Esophagus squamous epithelium (tissue), 5 donors: ENCODE measurements at places on chromosomes 6 and 20. TPM values are rescaled to one million over a fixed set of nuclear protein-coding genes. Genes with fewer than 3 reads are reported as not detected.

GRCh38 chr6:26477426-26477825 lies 19.7 kb downstream of the BTN2A1 start:
- DNase-seq, result no peak

DNA sequence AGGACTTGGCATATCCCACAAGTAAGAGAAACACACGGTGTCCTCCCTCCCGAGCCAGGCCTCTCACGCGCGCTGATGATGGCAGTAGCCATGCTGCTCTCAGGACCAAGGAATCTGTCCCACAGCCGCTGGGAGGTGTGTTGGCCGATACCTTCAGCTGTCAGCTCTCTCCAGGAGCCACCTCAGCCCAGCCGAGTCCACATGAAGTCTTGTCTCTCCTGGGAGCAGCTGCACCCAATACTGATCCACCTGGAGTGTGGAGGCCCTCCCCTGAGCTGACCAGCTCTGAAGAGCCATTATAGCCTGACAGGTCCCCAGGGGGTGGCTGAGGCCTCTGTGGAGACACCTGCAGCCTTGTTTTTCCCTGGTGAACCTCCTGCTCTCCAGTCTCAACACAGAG lies 23.8 kb upstream of the NXT1 start:
- no peak for DNase-seq

DNA sequence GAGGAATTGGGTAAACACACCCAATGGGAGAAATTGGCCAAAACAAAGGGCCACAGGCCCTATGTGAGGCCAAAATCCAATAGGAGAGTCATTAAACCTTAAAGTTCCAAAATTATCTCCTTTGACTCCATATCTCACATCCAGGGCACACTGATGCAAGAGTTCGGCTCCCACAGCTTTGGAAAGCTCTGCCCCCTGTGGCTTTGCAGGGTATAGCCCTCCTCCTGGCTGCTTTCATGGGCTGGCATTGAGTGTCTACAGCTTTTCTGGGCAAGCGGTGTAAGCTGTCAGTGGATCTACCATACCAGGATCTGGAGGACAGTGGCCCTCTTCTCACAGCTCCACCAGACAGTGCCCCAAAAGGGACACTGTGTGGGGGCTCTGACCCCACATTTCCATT lies 160.5 kb downstream of the ADGRG6 start:
- no peak for DNase-seq

Gene NHSL1
- 13.1 TPM for total RNA-seq

DNA sequence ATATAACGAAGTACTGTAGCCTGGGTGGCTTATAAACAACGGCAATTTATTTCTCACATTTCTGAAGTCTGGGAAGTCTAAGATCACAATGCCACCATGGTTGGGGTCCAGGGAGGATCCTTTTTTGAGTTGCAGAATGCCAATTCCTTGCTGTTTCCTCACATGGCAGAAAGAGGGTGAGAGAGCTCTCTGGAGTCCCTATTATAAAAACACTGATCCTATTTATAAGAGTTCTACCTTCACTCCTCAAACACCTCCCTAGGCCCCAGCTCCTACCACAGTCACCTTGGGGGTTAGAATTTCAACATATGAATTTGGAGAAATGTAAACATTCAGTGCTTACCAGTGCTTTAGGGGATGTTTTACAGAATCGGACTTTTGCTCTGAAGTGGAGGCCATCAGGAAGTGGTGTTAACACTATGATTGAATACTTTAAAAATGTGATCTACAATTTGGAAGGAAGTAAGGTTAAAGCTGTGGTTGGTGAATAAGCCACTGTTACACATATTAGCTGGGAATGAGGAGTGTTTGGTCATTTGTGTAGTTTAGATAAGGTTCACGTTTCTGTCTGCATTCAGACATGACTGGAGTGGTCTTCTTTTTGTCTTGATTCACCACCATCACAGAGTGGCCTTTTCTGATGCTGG lies 79.9 kb upstream of the SPTLC3 start:
- no peak for DNase-seq

DNA sequence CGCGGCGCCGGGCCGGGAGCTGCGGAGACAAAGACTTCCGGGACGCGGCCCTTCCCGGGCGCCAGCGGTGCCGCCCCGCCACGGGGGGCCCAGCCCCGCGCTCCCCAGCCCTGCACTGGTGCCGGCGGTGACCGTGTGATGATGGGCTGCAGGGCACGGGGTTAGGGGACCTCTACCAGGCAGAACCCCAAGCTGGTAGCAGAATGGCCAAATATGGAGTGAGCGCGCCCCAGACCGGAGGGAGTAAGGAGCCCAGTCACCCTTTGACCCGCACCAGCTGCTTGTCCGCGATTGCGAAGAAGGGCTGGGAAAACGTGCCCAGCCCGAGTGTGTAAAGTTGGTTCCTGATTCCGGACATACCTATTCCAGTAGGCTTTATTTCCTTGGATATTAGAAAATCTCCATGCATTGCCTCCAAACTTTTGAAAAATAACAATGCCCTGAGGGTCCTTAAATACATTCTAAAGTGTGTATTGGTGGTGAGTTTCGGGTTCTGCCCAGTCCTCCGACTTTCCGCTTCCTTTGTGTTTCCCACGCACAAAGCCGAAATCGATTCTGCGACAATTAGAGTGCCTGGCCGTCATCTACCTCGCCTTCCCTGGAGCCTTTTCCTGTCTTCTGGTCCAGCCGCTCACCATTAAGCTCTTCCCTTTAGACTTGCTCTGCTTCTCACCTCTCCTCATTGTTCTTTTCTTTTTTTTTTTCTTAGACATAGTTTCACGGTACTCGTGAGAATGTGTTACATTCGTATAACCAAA lies 1.1 kb downstream of the ABRACL start:
- no peak for DNase-seq

GRCh38 chr6:160971171-160971570 lies 20.4 kb upstream of the MAP3K4 start:
- no peak for DNase-seq

Gene PSMF1
- 82.4 TPM for total RNA-seq

DNA sequence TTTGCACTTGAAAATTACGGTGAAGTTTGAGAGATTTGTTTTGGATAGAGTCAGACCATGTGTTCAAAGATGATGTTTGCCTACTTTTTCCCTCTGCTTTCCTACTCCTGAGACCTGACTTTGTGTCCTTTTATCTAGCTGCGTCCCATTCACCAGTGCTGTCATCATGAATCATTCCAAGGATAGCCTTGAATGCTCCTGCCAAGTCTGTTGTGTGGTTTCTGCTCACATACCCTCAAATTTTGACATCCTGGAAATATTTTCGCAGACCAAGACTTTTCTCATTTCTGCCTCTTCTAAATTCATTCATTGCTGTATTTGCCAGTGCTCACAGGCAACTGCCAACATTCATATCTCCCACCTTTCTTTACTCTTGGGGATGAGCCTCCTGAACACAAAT lies 175.9 kb upstream of the SCGN start:
- no peak for DNase-seq

- no peak for DNase-seq
Measured at GRCh38 chr6:3900744-3901336, 51.7 kb downstream of the FAM50B start.

DNA sequence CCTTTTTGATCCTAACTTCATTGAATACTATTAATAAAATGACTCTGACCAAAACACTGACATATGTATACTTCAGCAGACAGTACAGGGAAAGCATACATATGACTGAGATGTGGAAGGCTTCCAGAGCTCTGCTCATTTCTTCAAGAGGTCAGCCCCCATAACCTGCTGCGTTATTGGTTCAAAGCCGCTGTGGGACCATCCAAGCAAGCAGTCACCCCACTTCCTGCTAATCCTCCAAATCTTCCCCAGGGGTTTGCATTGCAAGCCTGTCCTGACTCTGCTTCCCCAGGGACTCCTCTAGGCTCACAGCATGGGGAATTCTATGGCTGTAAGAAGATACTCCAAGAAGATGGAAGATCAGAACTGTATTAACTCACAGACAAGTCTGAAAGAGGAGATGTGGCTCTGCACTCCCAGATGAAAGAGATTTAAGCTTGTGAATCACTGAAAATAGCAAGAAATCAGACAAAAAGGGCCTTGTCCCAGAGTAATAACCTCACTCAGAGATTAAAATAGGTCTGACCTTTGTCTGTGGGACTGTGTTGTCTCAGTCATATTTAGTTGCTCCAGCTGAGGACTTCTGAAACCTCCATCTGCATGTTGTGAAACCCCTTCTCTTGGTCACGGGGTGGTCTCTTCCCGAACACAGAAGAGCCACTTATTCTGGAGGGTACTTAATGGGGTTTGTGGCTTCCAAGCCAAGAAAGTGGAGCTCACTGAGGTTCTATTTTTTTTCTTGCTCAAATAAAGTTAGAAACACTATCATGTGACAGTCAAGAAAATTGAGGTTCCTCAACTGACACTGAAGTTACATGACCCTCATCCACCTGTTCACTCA lies 101.5 kb upstream of the MARCKS start:
- no peak for DNase-seq

DNA sequence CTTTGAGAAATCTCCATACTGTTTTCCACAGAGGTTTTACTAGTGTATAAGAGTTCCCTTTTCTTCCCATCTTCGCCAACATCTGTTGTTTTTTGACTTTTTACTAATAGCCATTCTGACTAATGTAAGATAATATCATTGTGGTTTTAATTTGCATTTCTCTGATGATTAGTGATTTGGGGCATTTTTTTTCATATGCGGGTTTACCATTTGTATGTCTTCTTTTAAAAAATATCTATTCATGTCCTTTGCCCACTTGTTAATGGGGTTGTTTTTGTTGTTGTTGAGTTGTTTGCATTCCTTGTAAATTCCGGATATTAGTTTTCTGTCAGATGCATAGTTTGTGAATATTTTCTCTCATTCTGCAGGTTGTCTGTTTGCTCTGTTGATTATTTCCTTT lies 167.1 kb downstream of the PRL start:
- DNase-seq, result no peak

Gene LGSN
- not detected for total RNA-seq

DNA sequence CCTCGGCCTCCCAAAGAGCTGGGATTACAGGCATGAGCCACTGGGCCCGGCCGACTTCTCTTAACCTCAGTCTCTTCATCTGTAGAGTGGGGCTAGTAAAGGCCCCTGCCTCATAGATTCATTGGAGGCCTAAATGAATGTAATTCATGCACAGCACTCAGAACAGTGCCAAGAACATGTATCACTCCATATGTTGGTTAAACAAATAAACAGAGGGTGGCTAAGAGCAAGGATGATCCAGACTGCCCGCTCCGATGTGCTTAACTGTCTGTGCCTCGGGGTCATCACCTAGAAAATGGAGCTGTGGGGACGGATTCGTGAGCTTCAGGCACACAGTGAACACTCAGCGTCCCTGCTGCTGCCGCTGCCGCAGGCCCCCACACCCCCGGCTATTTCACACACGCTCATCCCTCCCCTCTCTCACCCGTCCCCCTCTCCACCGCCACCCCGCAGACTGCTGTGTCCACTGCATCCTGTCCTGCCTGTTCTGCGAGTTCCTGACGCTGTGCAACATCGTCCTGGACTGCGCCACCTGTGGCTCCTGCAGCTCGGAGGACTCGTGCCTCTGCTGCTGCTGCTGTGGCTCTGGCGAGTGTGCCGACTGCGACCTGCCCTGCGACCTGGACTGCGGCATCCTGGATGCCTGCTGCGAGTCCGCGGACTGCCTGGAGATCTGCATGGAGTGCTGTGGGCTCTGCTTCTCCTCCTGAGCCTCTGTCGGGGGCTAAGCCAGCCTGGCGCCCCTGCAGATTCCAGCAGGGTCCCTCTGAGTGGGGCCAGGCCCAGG lies 14.8 kb downstream of the MDFI start:
- DNase-seq, result no peak

DNA sequence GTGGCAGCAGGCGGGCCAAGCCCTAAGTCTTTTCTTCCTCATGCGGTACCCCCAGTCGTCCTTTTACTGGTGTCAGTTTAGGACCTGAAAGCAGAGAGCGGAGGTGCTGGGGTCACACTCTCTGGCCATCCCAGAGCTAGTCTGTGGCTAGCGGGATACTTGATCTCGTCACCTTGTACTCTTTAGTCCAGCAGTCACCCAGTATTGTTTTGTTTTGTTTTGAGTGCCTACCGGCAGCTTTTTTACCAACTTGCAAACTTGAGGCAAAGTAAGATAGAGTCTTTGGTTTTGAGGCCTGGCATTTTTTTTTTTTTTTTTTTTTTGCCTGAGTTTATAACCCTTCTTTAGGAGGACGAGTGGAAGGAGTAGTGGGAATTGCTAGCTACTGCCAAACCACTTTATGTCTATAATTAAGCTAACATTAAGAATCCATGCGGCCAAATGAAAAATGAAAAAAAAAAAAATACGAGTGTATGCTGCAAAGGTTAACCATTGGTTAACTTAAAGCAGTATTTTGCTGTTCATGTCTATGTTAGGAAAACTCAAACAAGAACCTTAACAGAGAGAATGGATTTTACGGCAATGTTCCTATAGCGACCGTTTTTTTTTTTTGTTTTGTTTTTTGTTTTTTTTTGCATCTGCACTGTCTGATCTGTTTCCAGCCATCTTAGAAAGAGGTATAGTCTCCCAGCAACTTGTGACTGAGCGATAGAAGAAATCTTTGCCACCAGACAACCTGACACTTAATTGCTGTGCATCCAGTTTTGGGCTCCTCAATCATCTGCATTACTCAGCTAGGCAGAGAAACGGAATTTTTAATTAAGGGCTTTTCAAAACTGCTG lies 56.9 kb downstream of the FAM217A start:
- DNase-seq, result no peak
